ENCODE measurements at places on chromosomes 4 and X.

GRCh38 chrX:56232221-56233082 lies at the start of gene KLF8:
KLF8 (plus strand) TSS chrX:56232356; CDS start chrX:56233335, 979 bp downstream.
- DNase-seq, result peak; percentile 15

GRCh38 chrX:20947411-20947912 lies 426.8 kb upstream of the CNKSR2 start:
- DNase-seq, result no peak

DNA sequence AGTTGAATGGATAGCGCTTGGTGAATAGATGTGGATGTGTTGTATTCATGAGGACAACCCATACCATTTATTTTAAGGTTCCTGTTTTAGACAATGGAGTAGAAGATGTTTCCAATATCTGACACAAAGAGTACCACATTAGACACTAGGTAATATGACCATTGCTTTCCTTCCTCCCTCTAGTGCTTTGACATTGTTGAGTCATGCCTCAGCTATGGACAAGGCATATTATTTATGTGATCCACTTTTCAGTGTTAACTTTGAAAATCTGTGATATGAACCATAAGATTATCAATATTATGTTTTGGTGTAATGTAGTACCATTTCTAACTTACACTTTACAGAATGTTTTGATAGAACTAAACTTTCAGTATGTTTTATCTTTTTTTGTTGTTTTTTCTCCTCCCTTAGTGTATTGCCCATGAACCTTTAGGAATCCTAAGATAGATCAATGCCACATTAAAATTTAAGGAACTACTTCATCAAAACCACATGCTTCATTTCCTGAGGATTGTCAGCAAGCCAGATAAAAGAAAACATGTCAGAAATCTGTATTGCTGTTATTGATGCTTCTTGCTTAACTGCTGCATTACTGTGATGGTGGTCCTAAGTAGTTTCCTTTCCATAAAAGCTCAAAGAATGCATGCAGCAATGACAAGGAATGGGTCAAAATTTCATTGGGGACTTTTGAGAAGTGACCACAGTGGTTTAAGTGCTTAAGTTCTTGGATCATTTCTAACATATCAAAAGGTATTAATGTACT lies 105.0 kb downstream of the PCDH7 start:
- no peak for DNase-seq

DNA sequence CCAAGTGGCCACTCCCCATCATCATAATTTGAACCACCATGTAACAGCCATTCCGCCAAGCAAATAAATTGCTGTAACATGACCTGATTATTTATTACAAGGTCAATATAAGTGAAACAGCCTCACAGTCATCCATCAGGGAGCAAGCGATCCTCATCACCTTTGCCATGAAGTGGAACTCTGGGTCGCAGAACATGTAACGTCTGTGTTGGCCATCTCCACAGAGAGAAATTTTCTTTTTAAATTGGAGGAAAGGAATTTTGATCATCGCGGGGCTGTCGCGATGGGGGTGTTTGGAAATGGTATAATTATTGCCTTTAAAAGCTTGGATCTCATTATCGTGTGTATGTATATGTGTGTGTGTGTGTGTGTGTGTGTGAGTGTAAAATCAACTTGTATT lies 90.2 kb downstream of the SHOX start:
- no peak for DNase-seq

GRCh38 chr4:178083968-178084367 lies 641.7 kb upstream of the AGA start:
- no peak for DNase-seq

DNA sequence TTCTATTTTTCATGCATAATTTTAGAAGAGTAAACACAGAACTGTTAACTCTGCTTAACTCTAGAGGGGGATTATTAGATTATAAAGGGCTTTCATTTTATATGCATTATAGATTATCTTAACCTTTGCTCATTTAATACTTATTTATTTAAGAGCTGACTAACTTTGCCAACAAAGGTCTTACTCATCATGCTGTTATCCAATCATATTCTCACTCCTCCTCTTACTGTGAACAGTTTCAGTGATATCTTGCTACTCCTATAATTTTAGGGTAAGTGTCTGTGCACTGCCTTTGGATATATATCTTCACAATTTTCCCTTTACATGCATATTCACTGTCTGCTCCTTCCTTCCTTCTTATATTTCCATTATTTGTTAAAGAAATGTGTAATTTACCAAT lies 1814.9 kb downstream of the STIM2 start:
- DNase-seq, result no peak

GRCh38 chr4:168269896-168270295 lies 48.7 kb downstream of the DDX60 start:
- DNase-seq, result no peak

- DNase-seq, result peak; percentile 24
These were observed 17.4 kb downstream of the IRAK1 start for GRCh38 chrX:154002215-154002719.

- DNase-seq, result no peak
These were observed 12.6 kb downstream of the SRD5A3 start for GRCh38 chr4:55358668-55359067.

- DNase-seq, result no peak
These were observed 8.7 kb downstream of the MSX1 start for GRCh38 chr4:4868040-4868757.

DNA sequence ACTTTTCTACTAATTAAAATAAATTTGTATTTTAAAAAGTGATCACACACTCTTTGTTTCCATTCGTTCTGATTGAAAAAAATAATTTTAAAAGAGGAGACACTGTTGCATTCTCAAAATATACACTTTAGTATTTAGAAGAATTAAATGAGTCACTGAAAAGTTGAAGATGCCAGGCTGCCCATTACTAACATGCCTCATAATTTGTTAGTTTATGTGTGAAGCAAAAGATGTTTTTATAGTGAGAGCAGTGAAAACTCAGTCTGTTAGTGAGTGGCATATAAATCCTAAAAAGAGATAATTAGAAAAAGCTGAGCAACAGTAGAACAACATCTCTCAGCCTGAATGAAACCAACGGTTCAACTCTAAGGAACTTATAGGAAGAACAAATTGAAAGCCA lies 143.4 kb downstream of the CDS1 start:
- DNase-seq, result no peak

GRCh38 chr4:102390438-102390837 lies 45.2 kb upstream of the SLC39A8 start:
- no peak for DNase-seq

GRCh38 chrX:120457766-120458180 lies 11.3 kb downstream of the LAMP2 start:
- no peak for DNase-seq

DNA sequence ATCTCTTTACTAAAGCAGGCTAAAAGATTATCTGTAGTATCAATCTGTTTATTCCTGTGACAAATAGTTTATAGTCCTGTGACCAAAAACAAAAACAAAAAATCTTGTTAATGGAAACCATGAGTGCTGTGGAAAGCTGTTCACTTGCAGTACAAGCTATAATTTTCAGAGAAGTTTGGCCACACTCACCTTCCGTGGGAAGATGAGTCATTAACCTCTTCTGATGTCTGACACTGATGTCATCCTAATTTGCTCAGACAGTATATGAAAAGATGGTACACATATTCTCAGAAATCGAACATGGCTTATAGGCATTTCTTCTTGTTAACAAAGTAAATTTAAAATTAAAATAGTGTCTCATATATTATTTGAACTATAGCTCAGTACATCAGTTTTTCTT lies 19.9 kb upstream of the ENPP6 start:
- DNase-seq, result no peak

- no peak for DNase-seq
These were observed 3.2 kb upstream of the ARHGAP36 start for GRCh38 chrX:131054906-131055305.

GRCh38 chrX:15672881-15673280 lies 8.3 kb upstream of the CLTRN start:
- DNase-seq, result no peak

GRCh38 chr4:161252520-161253141 lies 911.2 kb downstream of the FSTL5 start:
- no peak for DNase-seq

DNA sequence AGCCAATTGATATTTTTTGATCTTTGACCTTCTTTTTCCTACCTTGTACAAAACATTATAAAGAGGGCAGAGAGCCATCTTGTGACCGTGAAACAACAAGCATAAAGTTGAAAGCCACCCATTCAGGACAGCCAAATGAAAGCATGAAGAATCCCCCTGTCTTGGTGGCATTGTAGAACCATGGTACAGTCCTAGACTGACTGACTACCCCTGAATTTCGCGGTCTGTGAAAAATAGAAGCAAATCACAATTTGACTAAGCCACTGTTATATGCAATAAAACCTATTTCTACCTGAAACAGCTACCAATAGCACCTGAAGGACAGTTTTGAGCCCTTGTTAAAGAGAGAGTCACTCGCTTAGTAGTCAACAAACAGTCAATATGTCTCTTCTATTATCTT lies 527.4 kb downstream of the MID1IP1 start:
- no peak for DNase-seq

- DNase-seq, result no peak
These were observed 113.9 kb downstream of the CPZ start for GRCh38 chr4:8706216-8707044.

Data from NCI-H2227 treated with DMSO at 0.1 percent for 48 hours (cell line).